ENCODE measurements at places on chromosomes 1 and 21.

DNA sequence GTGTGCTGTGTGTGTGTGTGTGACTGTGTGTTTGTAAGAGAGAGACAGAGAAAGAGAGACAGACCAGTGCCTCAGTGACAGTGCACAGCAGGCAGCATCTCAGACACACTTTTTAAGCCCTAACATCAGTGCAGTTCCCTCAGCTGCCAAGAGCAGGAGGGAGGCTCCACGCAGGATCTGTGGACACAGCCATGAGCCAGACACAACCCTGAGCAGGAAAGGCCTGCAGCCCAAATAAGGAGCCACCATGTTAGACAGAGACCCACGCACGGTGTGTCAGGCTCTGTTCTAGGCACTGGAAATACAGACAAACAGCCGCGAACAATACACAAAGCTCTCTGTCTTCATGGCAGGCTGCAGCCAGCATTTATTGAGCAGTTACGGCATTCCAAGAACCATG is 445.5 kb downstream of the MATN1 start:
- DNase-seq: no peak

DNA sequence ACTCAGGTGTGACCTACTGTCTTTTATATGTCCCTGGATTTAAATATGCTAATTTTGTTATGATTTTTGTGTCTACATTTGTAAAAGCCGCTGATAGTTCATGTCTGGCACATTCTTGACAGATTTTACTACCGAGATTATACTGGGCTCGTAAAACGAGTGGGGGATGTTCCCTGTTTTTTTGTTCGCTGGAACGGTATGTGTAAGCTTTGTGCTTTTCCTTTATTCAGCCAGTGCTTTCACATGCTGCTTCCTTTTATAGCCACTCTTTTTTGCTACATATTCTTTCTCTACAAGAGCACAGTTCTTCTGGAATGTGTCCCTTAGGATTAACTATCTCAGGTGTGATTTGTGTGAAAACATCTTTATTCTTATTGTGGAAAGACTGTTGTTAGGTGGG is 46.6 kb downstream of the ADARB1 start:
- no peak for DNase-seq

DNA sequence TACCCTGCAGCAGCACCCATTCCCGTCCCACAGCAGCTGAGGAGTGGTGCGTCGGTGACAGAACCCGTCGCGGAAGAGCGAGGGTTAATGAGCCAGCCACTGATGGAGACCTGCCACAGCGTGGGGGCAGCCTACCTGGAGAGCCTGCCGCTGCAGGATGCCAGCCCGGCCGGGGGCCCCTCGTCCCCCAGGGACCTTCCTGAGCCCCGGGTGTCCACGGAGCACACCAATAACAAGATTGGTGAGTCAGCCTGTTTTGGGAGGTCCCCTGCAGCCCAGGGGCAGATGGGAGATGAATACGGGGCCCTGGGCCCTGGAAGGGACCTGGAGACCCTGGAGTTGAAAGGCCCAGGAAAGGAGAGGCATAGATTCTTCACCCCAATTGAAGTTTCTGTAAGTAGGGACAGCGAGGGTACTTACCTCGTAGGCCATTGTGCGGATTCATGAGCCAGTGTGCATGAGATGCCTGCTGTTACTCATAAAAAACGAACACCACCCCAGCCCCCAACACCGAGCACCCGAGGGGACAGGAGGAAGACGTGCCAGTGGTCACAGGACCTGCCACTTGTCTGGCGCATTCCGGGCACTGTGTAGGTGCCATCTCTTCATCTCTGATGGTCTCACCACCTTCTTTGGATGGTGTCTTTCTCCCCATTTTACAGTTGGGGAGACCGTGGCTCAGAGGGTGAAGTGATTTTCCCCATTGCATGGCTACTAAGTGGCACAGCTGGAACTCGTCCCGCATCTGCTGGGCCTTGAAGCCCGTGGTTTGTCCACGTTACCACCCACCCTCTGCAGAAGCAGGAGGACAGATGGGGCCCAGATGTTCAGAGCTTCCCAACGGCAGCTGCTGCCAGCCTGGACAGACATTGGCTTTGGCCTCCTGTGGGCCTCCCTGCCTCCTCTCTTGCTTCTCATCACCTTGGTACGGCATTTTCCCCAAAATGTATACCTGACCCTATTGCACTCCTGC is 28.3 kb upstream of the TNFRSF1B start:
- no peak for DNase-seq

- no peak for DNase-seq
These were observed 31.2 kb upstream of the CSF3R start for GRCh38 chr1:36513676-36514473.

DNA sequence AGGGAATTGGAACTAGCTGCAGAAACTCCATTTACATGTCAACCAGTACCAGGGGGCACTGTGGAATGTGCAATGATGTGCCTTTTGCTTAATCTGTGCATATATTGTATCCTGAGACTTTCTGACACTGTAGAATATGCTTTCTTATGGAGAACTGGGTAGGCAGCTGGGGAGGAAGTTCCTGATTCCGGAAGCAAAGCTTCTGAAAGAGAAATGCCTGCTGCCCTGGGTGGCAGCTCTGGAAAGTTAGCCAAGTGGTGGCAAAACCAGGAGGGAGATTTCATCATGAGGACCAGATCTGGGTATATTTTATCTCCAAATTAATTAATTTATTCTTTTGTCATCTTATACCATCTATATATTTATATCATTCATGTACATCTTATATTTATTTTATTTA is 116.7 kb downstream of the XCL2 start:
- no peak for DNase-seq

- no peak for DNase-seq
These were observed 27.7 kb downstream of the TRIM11 start for GRCh38 chr1:228378873-228379460.

GRCh38 chr21:46031484-46031883 is 49.9 kb downstream of the COL6A1 start:
- no peak for DNase-seq

- no peak for DNase-seq
These were observed 2.9 kb upstream of the CLIC4 start for GRCh38 chr1:24742090-24742938.

DNA sequence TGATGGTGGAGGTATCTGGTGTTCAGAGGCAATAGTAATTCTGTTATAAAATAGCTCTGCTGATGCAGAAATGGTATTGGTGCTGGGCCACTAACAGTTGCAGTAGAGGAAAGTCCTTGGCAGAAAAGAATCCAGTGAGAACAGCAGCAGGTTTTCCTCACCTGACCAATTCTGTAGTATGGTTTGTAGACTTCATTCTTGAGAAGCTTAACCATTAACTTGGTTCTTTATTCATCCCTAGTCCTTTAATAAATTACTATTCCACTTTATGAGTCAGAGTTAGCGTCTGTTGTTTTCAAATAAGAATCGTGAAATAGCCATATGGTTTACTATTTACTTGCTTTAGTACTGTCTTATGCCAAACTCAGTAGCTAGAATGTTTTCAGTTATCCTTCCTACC is 128.5 kb upstream of the SERTAD4 start:
- DNase-seq: no peak

DNA sequence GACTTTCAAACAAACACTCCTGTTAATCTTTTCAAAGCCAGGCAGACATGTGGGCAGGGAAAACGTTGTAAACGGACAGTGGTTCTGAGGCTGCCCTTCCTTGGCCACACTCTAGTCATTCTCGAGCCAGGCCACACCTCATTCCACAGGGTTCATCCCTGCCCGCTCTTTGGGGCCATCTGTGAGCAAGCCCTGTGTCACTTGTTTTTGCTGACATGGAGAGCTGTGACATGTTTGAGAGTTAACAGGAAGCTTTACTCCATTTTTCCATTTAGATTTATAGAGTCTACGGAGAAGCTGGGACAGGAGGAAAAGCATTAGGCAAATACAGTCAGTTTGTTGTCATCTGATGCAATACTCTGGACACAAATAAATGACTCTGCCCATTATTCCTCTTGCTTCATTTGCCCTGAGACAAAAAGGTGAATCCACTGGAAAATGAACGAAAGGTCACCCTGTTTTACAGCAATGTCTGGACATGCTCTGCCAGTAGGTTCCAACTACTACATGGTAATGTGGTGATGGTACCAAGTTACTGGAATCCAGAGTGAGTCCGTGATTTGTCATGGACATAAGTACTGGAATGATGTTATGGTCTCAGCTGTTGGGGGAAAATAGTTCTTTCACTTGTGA is 126.9 kb downstream of the CLIC6 start:
- no peak for DNase-seq

GRCh38 chr1:17338706-17339493 is 30.9 kb downstream of the PADI4 start:
- DNase-seq: no peak

DNA sequence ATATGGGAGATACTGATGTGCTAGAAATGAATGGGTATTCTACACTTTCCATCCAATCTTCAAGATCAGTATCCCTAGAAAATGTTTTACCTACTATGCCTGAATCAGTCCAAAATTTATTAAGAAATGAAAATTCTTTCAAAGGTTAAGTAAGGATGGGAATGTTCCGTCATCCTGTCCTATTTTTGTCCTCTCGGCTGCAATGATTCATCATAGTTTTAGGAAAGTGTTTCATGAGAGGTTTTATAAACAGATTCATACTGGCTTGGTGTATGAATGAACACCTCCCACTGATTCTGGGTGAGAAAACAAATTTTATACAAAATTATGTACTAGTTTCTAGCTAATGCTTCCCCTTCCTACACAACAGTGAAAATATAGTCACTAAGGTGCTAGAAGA is 504.6 kb upstream of the NR5A2 start:
- DNase-seq: no peak

DNA sequence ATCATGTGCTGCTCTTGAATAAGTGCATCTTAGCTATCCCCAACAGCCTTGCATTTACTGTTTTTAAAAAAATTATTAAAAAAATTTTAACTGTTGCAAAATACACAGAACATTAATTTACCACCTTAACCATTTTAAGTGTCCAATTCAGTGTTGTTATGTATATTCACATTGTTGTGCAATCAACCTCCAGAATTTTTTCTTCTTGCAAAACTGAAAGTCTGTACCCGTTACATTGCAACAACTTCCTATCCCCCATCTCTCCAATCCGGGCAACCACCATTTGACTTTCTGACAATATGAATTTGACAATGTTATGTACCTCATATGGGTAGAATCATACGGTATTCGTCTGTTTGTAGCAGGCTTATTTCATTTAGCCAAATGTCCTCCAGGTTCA is 83.1 kb downstream of the FMN2 start:
- no peak for DNase-seq

- DNase-seq: no peak
These were observed 354.6 kb downstream of the ZNF326 start for GRCh38 chr1:90349510-90349909.

GRCh38 chr1:48470481-48470855 is 1.5 kb downstream of the SPATA6 start:
- peak; percentile 55 for DNase-seq

- DNase-seq: no peak
These were observed 168.6 kb downstream of the TRIM33 start for GRCh38 chr1:114342376-114342775.
